ENCODE measurements at places on chromosomes 6 and 20.

- DNase-seq, result no peak
Observed at GRCh38 chr6:21402368-21402767, 191.2 kb upstream of the SOX4 start.

- DNase-seq, result no peak
Observed at GRCh38 chr20:16575390-16576140, 2.3 kb upstream of the KIF16B start.

DNA sequence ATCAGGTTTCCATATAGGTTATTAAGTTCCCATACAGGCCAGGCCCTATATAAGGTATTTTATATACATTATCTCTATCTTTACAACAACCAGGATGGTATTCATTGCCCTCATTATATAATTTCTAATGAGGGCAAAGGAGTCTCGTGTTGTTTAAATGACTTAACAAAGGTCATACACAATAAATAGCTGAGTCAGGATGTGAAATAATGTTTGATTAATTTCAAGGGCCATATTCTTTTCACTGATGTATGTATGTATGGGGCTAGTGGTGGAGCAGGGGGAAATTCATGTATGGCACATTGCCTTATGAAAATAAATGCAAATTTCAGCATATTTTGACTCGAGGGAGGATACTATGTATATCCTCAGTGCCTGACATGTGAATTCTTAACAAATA, 200.7 kb downstream of the FAXC start:
- DNase-seq, result no peak

DNA sequence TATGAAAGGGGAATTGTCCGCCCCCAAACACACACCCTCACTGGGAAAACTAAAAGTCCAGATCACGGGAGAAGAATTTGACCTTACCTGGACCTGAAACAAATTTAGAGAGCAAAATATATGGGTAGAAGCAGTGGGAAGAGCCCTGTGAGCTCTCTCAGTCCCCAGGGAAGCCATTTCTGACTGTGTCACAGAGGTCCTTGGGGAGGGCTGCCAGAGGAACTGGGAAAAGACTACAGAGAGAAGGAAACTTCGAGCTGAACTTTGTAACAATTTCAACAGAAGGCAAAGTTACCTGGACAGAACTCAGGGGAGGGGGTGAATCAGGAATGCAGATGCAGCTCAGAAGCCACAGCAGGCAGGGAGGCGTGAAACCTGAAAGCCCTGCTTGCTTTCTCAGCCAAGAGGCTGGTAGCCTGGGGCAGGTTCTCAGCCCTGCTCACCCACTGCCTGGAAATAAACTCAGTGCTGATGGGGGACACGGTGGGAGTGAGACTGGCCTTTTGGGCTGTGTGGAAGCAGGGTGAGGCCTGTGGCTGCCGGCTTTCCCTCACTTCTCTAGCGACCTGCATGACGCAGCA, 163.8 kb downstream of the TMEM200A start:
- DNase-seq, result no peak

DNA sequence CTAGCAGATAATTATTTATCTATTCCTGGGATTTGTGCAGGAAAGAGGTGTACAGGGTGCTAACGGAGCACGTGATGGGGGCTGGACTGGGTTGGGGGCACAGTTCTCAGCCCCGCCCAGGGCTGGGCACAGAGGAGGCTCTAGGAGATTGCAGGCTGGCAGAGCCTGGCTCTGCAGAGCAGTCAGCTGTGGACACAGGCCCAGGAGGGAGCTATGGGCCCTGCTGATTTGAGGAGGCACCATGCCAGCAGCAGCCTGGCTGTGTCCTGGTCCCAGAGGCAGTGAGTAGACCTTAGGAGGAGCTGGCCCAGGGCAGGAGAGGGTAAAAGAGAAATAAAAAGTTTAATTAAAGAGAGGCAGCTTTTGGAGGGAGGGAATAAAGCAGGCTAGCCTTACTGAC, 19.3 kb downstream of the MAFB start:
- no peak for DNase-seq

- DNase-seq, result no peak
Observed at GRCh38 chr6:56692523-56693245, 50.0 kb upstream of the DST start.

DNA sequence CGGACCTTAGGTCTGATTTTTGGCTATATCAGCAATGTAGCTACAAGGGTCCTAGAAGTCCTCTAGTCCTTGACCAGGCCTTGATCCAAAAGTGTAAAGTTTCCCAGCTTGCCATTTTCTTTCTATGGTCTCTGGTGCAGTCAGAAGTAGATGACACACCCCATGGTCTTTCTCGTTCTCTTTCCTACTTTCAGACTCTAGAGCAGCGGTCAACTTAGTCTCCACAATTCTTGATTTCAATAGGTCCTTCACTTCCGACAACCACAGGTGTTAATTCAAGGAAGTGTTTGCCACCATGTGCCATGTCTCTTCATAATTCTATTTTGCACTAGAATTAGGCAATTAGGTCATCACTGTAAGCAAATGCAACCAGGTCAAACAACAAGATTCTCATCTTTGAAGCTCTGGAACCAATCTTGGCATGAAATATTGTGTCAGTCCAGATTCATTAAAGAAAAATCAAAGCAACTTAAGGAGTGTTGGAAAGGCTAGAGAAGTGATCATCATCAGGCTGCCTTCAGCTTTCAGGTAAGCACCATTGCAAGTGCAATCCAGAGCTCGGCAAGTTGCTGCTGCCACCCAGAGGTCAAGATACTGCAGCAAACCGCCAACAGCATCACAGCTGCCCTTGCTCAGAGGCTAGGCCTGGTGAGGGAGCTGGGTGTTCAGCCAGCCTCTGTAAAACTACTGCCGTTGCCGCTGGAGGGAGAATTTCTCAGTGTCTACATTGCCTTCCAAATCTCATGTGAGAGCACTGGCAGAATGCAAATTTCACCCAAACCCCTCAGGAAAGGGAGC, 5.6 kb upstream of the SYNE1 start:
- DNase-seq, result peak; percentile 78

- DNase-seq, result no peak
Observed at GRCh38 chr6:72533606-72534005, 88.3 kb upstream of the KCNQ5 start.

GRCh38 chr20:31720486-31721407, 1.9 kb downstream of the BCL2L1 start:
- no peak for DNase-seq

DNA sequence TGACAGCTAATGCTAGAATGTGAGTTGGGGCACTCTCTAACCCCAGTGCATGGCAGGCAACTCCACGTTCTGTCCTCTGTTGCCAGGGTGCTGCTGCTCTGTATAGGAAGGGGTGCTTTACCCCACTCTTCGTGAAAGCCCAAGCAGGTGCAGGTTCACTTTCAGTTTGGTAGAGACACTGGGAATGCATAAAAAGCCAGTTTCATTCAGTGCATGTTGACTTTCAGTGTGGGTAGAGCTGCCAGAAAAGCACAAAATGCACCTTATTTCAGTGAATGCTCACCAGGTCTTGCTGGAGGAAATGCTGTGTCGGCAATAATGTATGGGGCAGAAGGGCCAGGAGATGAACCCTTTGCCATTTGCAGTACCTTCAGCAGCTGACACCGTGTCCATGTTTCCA, 62.1 kb upstream of the ADGRB3 start:
- DNase-seq, result no peak

- no peak for DNase-seq
Observed at GRCh38 chr6:163802267-163802666, 387.7 kb downstream of the QKI start.

DNA sequence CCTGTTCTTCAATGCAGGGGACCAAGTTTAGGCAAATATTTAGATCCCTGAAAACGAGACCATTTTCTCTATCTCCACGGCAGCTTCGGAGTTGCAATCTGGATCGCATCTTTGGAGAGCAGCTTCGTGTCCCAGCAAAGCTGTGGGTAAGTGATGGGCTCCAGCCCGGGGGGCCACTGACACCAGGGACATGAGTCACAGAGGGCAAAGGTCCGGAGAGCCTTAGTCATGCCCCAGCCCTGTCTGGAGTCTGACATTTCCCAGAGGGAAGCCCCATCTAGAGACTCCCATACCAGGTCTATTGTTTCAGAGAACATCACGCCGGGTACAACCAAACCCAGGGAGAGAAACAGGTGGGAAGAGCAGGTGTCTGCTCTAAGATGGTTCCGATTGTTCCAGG, 95.9 kb downstream of the NFATC2 start:
- no peak for DNase-seq

GRCh38 chr20:17557675-17558006, 12.2 kb upstream of the DSTN start:
- no peak for DNase-seq

- no peak for DNase-seq
Observed at GRCh38 chr6:89997456-89998445, 103.5 kb downstream of the GJA10 start.

GRCh38 chr20:10078403-10078802, 43.6 kb downstream of the ANKEF1 start:
- no peak for DNase-seq

- DNase-seq, result no peak
Observed at GRCh38 chr20:5780846-5781217, 30.6 kb downstream of the SHLD1 start.

DNA sequence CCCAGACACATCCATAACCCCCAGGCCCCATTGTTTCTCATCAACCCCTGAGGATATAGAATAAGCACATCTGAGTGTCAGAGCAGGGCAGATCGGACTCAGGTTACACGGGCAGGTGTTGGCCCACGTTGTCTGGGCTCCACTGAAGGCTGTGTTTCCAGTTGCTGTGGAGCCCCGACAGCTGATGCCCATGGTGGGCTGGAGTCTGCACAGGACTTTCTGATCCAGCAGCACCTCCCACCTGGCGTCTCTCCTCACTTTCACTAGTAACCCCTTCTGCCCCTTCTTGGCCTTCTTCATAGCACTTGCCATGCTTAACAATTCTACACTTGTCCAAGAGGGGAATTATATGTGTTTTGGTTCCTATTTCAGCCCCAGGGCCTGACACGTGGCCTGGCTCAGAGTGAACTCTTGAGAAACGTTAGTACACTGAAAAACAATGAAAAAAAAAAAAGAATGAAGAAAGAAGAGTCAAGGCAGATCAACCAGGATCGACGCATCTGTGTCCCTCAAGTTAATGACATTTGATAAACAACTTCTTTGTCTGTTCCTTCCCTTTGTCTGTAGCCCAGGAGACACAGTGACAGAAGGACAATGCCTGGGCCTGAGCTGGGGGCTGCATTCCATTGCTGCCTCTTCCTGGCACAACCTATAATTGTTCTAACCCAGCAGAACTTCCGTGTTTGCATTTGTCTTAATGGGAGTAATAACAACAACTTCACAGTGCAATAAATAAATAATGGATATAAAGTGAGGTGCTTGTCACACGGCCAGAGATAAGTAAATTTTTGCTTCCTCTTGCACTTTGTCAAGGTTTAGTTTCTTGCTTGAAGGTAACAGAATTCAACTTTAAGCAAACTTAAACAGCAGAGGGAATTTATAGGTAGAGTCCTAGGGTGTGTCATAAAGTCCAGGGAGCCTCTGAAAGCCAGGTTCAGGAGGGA, 224.2 kb upstream of the SSTR4 start:
- DNase-seq, result no peak

GRCh38 chr20:53652859-53653517, 59.3 kb upstream of the ZNF217 start:
- no peak for DNase-seq

GRCh38 chr6:169093066-169093723, 160.5 kb downstream of the THBS2 start:
- no peak for DNase-seq

- DNase-seq, result no peak
Observed at GRCh38 chr20:22305381-22305780, 279.0 kb downstream of the FOXA2 start.

GRCh38 chr6:43457643-43458042, 2.3 kb upstream of the DLK2 start:
- no peak for DNase-seq

DNA sequence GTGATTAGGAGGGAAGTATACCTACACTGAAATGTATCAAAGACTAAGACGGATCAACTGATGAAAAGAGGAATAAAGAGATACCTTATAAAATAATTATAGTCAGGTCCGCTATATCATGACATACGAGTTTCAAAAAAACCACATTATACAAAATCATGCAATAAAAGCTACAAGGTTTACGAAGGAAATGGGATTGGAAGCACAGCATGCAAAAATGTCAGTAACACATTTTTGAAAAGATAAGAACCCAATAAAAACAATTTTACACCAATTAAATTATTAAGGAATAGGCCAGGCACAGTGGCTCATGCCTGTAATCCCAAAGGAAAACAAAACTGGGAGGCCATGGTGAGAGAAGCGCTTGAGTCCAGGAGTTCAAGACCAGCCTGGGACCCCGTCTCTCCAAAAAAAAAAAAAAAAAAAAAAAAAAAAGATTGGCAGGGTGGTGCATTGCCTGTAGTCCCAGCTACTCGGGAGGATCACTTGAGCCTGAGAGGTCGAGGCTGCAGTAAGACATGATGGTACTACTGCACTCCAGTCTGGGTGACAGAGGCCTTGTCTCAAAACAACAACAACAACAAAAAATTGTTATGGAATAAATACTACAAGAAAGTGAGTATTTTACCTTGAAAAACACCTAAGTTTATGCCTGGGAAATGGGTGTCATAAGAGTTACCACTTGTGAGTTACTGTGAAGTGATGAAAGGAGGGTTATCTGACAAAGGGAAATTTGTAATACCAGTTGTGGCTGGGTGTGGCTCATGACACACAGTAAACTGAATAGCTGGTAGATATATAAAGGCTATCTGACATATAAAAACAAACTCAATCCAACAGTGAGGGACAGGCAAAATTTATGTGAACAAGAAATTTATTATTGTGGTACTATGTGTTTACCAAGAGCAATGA, 45.2 kb downstream of the RANBP9 start:
- DNase-seq, result no peak

- DNase-seq, result no peak
Observed at GRCh38 chr6:13674533-13675190, 37.0 kb downstream of the RANBP9 start.

DNA sequence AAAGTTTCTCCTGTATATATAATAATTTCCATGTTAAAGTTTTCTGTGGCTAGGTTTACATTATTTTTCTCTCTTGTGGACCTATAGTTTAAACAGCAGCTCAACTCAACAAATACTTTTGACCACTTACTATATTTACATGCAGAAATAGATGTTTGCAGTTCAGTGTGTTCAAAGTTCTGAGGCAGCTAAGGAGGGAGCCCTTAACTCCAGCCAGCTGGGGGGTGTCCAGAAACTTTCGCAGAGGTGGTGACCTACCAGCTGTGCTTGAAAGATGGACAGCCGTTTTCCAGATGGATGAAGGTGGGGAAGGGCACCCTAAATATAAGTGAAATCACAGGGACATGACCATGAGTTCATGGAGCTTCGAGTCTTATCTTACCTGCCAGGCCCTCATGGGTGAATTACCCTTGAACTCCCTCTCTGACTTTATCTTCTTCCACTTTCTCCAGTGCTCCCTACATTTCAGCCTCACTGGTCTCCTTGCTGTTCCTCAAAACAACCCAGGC, 33.4 kb downstream of the DHX35 start:
- no peak for DNase-seq

DNA sequence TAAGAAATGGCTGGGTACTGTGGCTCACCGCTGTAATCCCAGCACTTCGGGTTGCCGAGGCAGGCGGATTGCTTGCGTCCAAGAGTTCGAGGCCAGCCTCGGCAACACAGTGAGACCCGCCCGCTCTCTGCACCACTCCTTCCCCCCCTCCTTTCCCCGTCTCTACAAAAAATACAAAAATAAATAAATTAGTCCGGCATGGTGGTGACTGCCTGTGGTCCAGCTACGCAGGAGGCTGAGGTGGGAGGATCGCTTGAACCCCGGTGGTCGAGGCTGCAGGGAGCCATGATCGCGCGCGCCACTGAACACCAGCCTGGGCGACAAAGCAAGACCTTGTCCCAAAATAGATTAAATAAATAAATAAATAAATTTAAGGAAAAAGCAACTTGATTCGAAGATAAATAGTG, 448 bp upstream of the RNF114 start:
- no peak for DNase-seq

Measured in NCI-H1436 treated with DMSO at 0.1 percent for 48 hours (cell line).